ENCODE measurements at places on chromosomes 11 and 22.
A peak's percentile ranks its signal among the peaks of the same experiment; 100 is the strongest.

GRCh38 chr11:76424379-76424778, 20.4 kb upstream of the EMSY start:
- no peak for DNase-seq

DNA sequence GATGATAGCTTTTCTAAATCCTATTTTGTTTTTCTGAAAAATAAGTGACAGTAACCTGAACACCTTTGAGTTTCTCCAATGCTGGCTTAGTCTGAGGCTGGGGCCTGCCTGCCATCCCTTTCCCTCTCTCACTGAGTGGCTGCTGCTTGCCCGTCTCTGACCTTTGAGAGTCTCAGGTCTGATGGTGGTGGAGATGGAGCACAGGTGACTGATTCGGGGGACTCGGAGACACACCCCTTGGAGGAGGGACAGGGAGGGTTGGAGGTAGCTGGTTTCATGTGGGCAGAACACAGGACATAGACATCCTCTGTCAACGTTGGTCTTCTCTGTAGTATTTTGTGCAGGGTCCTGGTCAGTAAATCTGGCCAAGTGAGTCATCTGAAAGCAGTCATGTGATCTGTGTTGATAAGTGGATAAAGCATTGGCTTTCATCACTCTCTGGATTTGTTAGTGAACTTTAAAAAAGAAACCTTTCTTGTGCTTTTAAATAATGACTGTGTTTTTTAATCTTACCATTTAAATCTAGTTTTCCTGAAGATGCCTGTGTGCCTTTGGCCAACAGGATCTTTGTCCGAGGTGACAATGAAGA, 47.1 kb upstream of the CLDN5 start:
- DNase-seq = no peak

DNA sequence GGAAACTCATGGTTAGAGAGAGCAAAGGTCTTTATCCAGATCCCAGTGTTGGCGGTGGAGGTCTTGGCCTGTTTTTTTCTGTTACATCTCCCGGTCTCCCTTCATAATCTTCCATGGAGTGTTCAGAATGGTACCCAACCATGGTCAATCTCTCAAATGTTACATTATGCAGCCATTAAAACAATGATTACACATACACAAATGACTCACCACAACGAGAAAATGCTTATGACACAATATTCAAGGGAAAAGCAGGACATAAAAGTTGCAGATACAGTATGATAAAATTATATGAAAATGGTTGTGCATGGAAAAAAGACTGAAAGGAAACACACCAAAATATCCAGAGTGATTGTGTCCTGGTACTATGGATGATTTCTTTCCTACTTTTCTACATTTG, 17.8 kb upstream of the CSNK1E start:
- no peak for DNase-seq

- DNase-seq = no peak
Measured at GRCh38 chr11:1923201-1923956, 3.9 kb downstream of the TNNT3 start.

GRCh38 chr11:18014876-18015275, 2.0 kb upstream of the SERGEF start:
- DNase-seq = no peak

GRCh38 chr11:88484873-88485621, 147.5 kb upstream of the CTSC start:
- peak; percentile 63 for DNase-seq

DNA sequence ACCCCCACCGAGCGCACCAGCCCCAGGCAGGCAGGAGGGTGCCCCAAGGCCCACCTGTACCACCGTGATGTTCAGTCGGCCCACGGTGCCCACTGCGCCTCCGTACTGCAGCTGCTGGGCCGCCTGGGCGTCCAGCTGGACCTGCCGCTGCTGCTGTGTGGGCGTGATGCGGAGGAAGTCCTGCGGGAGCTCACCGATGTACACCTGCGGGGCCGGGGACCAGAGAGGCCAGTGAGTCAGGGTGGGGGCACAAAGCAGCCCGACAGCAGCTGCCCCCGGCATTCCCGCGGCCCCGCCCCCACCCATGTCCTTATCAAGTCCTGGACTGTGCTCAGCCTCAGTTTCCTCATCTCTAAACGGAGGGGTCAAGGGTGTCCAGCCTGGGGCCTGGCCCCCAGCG, 13.8 kb downstream of the TOLLIP start:
- DNase-seq = no peak

- DNase-seq = peak; percentile 88
Measured at GRCh38 chr11:128678024-128678423, 15.8 kb upstream of the FLI1 start.
